Activated naive CD8-positive, alpha-beta T cell treated with anti-CD3 and anti-CD28 coated beads, Interleukin-2, amount 10 ng/mL, durations not matched to agents 7 days and 5 days (primary cell): ENCODE measurements at places on chromosomes 12 and 14. TPM values are rescaled to one million over a fixed set of nuclear protein-coding genes. Genes with fewer than 3 reads are reported as not detected.
A peak's percentile ranks its signal among the peaks of the same experiment; 100 is the strongest.

GRCh38 chr12:92041742-92042141 is 103.9 kb downstream of the BTG1 start:
- peak overlapping the region; percentile 31 for H3K4me3 ChIP-seq
- H3K27ac ChIP-seq, result peak overlapping the region; percentile 70
- peaks cover 7% of the 10 kb centered on the region for H3K36me3 ChIP-seq
- no peaks in the 10 kb centered on the region for H3K27me3 ChIP-seq
- DNase-seq, result no peak

The TIMM9 gene
- total RNA-seq, result 34.6 TPM

DNA sequence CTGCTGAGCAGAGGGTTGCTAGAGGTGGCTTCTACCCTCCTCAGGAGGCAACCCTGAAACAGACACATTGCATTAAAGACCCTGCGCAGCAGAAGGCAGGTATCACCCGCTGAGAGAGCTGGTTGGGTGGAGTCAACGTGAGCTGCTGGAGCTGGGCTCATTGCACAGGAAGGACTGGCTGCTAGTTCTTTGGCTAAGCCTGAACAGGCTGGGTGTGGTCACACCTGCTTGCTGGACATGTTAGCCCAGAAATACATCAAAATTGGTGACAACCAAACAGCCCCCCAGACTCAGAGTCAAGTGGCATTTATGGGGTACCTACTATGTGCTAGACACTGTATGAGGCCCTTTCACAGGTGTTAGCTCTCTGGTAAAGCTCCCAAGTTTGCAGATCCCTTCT is 33.8 kb upstream of the IRF2BPL start:
- no peaks in the 10 kb centered on the region for H3K27me3 ChIP-seq
- no peak overlapping the region for H3K4me3 ChIP-seq
- no peaks in the 10 kb centered on the region for H3K36me3 ChIP-seq
- DNase-seq, result no peak
- peaks cover 9% of the 10 kb centered on the region for H3K4me1 ChIP-seq

The DPF3 gene
- 4.1 TPM for total RNA-seq

- no peak overlapping the region for H3K4me3 ChIP-seq
- no peaks in the 10 kb centered on the region for H3K36me3 ChIP-seq
- H3K4me1 ChIP-seq, result no peaks in the 10 kb centered on the region
- H3K27me3 ChIP-seq, result no peaks in the 10 kb centered on the region
- H3K27ac ChIP-seq, result no peak overlapping the region
These were observed 179.0 kb downstream of the SLC15A4 start for GRCh38 chr12:128644664-128645296.

DNA sequence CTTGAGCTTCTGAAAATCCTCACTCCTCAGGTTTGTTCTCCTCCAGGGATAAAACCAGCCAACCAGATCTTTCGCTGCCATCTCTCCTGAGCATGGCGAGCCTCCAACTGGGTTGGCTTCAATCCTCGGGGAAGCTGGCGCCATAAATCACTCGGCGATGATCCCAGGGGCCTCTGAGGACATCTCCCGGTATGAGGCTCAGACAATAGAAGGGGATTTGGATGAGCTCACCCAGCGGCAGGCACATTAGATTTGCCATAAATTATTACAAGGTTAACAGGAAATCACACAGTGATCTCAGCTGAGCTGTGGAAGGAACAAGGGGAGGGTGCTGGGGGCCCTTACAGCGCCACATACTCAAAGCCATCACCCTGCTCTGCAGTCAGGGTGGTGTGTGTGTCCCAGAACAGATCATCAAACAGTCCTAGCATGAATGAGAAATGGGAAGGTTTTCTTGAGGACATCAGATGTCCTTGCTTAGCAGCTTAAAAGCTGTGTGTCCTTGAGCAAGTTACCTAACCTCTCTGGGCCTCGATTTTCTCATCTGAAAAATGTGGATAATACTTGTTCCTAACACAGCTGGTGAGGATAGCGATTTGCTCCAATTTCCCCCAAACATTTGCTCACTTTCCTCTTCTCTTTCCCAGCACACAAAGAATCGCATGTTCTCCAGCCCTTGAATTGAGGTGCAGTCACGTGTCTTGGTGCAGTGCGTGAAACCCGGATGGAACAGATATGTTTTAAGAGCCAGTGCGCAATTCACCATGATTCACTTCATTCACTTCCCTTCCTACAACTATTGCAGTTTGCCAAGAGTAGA is 142.8 kb downstream of the SCARB1 start:
- peaks cover 8% of the 10 kb centered on the region for H3K27me3 ChIP-seq
- H3K36me3 ChIP-seq, result no peaks in the 10 kb centered on the region
- peaks cover 10% of the 10 kb centered on the region for H3K4me1 ChIP-seq
- DNase-seq, result no peak
- no peak overlapping the region for H3K27ac ChIP-seq
- no peak overlapping the region for H3K4me3 ChIP-seq

The KRT72 gene
- 0.67 TPM for total RNA-seq

The USP44 gene
- 25.8 TPM for total RNA-seq

The ZNF891 gene
- total RNA-seq, result 3.9 TPM

The CLMN gene
- total RNA-seq, result 4.3 TPM

DNA sequence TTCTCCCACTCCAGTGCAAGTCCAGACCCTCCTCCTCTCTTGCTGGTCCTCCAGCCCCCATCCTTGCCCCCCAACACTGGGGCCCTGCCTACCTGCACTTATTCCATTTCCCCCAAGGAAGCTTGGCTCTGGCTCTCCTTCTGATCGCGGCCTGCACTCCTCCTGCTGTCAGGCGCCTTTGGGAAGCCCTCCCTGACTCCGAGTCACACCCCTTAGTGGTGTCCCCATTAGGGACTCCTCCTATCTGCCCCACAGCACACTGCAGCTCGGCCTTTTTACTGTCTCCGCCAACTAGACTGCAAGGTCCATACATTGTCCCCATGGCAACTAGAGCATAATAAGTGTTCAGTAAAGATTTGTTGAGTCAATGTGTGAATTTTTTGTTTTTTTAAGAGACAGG is 32.9 kb downstream of the FIGNL2 start:
- peak overlapping the region; percentile 69 for H3K4me3 ChIP-seq
- DNase-seq, result no peak
- H3K27me3 ChIP-seq, result peaks cover 17% of the 10 kb centered on the region
- no peaks in the 10 kb centered on the region for H3K36me3 ChIP-seq
- H3K27ac ChIP-seq, result no peak overlapping the region

The FOXN4 gene
- total RNA-seq, result not detected

DNA sequence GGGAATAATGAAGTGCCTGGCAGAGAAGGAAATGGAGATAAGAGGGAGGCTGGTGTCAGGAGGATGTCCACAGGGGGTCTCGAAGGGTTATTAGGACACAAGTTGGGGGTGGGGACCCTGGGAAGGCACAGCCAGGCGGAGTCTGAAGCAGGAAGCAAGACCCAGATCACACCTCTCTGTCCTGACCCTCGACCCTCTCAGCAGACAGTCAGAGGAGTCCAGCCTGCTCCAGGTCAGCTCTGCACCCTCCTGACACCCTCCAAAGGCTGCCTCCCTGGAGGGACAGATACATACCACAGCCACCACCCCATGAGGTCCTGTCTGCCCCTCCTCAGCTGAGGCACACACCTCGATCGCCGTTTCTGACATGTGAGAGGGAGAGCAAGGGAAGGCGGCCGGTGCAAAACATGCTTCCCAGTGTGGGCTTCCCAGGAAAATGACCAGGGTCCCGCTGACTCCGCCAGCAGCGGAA is 9.0 kb downstream of the BCL11B start:
- H3K27ac ChIP-seq, result peak overlapping the region; percentile 99
- H3K27me3 ChIP-seq, result no peaks in the 10 kb centered on the region
- peak; percentile 53 for DNase-seq
- peak overlapping the region; percentile 98 for H3K4me3 ChIP-seq

GRCh38 chr14:105039458-105040205 is 18.7 kb upstream of the CDCA4 start:
- H3K36me3 ChIP-seq, result no peaks in the 10 kb centered on the region
- no peak for DNase-seq
- H3K4me3 ChIP-seq, result no peak overlapping the region
- H3K4me1 ChIP-seq, result peaks cover 3% of the 10 kb centered on the region
- peaks cover 2% of the 10 kb centered on the region for H3K27me3 ChIP-seq

DNA sequence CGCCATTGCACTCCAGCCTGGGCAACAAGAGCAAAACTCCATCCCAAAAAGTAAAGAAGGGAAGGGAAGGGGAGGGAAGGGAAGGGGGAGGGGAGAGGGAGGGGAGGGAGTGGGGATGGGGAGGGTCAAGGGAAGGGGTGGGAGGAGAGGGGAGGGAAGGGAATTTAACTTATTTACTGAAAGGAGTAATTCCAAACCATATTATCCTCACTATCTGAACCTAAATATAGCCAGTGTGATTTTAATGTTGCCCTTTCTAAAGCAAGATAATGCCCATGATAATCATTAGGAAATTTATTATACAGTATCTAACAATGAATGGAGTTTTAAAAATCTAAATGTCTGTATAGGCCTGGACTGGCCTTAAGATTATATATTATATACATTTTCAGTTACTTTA is 7.3 kb downstream of the SMIM10L1 start:
- H3K27me3 ChIP-seq, result no peaks in the 10 kb centered on the region
- DNase-seq, result no peak
- H3K36me3 ChIP-seq, result peaks cover 26% of the 10 kb centered on the region
- no peak overlapping the region for H3K4me3 ChIP-seq
- no peak overlapping the region for H3K27ac ChIP-seq
